Ovary (tissue), 10 donors: ENCODE measurements at places on chromosomes 7 and 10.

GRCh38 chr7:55878691-55879090, 8.6 kb upstream of the ZNF713 start:
- DNase-seq: no peak

GRCh38 chr10:12655940-12656339, 306.6 kb downstream of the CAMK1D start:
- no peak for DNase-seq

GRCh38 chr7:10931161-10931560, 42.5 kb upstream of the PHF14 start:
- DNase-seq: no peak

GRCh38 chr10:47169581-47169980, 130.4 kb upstream of the GDF10 start:
- DNase-seq: no peak

- no peak for DNase-seq
These were observed 132.4 kb downstream of the SORCS1 start for GRCh38 chr10:107031931-107032699.

DNA sequence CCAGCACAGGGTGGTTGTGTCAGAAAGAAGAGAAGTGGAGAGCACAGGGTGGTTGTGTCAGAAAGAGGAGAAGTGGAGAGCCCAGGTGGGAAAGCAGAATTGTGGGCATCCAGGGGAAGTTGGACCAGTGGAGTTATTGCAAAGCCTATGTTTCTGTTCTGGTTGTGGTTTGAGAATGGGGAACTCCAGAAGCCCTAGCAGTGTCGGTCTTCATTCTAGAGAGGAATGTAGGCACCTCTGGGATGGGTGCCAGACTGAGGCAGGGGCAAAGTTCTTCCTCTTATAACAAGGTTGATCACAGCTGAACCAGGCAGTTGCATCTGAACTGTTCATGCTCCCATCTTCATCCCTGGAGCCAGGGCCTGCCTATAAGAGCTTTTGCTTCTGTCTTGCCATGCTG, 954 bp downstream of the FSCN3 start:
- no peak for DNase-seq

GRCh38 chr7:3688071-3688470, 387.0 kb downstream of the SDK1 start:
- no peak for DNase-seq

DNA sequence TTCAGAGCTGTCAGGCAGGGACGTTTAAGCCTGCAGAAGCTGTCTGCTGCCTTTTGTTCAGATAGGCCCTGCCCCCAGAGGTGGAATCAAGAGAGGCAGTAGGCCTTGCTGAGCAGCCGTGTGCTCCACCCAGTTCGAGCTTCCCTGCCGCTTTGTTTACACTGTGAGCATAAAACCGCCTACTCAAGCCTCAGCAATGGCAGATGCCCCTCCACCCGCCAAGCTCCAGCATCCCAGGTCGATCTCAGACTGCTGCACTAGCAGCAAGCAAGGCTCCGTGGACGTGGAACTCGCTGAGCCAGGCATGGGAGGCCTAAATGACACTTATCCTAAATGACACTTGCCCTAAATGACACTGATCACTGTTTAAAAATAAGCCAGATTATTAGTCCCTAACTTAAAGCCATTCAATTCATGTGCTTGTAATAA, 6.8 kb upstream of the ASB15 start:
- no peak for DNase-seq

GRCh38 chr10:4070184-4070583, 285.2 kb upstream of the KLF6 start:
- no peak for DNase-seq
